ENCODE measurements at places on chromosomes 2 and 18.

DNA sequence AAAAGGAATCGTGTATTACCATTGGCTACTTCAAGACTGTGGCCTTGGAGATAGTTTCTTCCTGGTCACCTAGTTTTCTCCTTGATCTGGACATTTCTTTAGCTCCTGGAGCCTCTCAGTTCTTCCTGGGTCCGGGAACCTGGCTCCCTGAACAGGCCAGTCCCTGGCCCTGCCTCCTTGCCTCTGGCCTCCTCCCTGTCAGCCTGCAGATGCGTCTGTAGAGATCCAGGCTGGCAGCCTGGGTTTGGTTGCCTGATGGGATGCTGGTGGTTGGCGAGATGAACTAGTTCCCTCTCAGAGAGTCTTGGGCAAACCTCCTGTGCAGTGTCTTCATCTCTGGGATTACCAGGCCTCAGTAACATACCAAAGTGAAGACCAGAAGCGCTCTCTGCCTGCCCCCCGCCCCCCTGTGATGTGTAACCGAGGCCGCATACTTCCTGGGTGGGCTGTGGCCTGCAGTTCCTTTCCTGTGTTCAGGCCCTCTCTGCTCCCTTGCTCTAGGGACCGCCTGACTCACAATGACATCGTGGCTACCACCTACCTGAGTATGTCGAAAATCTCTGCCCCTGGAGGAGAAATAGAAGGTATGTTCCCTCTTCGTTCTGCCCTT lies 85.4 kb downstream of the DYSF start:
- no peak for DNase-seq

DNA sequence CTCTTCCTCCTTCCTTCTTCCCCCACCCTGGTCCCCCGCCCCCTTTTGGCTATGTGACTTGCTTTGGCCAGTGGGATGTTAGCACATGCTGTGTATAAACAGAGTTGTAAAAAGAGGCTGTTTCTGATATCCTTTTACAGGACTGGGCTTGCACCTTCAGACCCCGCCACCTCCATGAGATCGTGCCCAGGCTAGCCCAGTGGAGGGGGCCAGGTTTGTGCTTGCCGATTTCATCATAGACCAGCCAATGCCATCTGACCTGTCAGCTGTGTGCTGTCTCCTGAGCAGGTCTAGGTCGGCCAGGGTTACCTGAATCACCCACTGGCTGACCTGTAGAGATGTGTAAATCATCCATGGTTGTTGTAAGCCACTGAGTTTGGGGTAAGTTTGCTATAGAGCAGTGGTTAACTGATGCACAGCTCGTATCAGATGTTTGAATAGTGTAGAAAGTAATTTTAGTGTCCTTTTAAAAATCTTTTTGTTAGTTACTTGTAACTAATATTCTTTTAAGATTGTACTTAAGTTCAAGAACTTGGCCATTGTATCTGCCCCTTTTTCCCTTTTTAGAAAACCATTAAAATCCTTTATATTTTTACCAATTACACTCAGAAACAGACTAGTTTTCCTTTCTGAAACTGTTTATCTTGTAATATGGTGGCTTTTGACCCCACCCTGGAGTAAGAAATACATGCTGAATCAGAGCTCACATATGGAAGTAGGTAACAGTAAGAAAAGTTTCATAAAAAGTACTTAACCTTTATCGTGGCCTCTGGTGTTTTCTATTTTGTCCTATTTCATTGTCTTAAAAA lies 122.0 kb upstream of the MGAT5 start:
- no peak for DNase-seq

DNA sequence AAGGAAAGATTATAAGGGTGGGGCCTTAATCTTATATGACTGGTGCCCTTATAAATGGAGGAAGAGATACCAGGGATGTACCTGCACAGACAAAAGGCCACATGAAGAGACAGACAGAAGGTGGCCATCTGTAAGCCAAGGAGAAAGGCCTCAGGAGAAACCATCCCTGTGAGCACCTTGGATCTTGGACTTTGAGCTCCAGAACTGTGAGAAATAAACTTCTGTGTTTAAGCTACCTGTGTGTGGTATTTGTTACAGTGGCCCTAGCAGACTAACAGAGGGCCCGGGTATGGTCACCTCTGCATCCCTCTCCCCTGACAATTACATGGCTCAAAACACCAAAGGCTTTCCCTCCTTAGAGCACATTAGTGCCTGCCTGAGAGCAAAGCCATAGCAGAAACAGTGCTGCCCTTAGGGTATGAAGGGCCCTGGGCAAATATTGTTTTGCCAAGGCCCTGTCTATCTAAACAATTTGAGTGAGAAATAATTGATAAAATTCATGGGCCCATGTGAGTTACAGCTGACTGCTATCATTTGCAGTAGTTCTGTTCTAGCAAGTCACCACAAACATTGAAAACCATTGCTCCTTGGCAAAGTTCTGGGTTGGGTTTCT lies 109.3 kb upstream of the MYCN start:
- DNase-seq: no peak

- no peak for DNase-seq
Observed at GRCh38 chr2:65724752-65725151, 292.4 kb upstream of the SPRED2 start.

- DNase-seq: no peak
Observed at GRCh38 chr18:51133580-51134160, 63.8 kb downstream of the MEX3C start.

- peak; percentile 22 for DNase-seq
Observed at GRCh38 chr18:6681331-6681875, 48.1 kb upstream of the ARHGAP28 start.

DNA sequence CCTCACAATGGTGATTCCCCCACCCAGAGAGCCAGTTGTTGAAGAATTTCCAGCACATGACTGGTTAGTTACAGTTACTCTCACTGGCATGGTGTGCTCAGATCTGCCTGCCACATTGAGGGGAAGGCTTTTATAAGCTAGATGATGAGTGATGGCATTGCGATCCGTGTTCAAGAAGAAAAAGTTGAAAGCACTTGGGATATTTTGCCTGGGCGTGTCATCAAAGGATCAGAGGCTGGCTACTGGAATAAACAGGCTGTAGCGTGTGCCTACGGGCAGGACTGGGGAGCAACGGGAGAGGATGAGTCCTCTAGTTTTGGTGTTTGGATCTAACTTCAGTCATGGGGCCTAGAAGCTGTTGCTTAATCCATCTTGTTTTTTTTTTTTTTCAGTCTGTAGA lies 175.0 kb downstream of the SETBP1 start:
- DNase-seq: no peak

- DNase-seq: peak; percentile 43
Observed at GRCh38 chr2:215794829-215795546, 218.4 kb downstream of the MREG start.

Measured in hepatocyte (in vitro differentiated cells).